ENCODE measurements at places on chromosomes 5 and 9.

DNA sequence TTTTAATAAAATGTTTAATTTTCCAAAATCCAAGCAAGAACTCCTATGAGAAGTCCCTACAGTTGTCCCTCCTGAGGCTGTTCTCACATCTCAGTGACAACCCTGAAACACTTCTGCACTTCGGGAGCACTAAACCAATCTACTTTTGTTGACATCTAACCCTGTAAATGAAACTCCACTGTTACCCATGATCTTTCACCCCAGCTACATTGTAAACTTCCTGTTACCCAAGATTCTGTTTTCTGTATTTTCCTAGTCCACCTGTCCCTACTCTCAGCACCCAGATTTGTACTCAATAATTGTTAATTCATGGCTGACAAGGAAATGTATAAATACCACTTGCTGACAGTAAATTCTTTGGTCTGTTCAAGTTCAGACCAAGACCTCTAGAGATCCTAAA lies 153.7 kb downstream of the NR2F1-AS1 start:
- DNase-seq, result no peak

DNA sequence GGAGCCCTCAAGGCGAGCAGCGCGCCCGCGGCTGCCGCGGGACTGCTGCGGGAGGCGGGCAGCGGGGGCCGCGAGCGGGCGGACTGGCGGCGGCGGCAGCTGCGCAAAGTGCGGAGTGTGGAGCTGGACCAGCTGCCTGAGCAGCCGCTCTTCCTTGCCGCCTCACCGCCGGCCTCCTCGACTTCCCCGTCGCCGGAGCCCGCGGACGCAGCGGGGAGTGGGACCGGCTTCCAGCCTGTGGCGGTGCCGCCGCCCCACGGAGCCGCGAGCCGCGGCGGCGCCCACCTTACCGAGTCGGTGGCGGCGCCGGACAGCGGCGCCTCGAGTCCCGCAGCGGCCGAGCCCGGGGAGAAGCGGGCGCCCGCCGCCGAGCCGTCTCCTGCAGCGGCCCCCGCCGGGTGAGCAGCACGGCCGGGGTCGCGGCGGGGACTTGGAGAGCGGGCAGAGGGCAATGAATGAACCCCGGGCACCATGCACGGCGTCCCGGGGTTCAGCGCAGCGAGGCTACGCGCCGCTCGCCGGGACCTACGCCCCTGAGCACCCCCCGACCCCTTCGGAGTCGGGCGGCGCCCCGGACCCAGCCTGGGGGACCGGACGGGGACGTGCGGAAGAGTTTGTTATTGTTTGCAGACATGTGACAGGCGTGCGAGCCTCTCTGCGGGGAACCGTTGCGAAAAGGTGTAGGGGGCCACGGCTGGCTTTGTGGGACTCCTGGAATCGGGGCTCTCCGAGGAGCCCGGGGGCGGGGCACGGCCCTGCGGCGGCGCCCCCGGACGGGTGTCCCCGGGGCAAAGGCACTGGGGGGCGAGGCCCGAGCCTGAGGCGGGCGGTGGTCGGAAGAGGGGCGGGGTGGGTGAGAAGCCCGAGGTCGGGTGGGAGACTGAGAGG lies 553 bp downstream of the MAP3K1 start:
- DNase-seq, result peak; percentile 55

DNA sequence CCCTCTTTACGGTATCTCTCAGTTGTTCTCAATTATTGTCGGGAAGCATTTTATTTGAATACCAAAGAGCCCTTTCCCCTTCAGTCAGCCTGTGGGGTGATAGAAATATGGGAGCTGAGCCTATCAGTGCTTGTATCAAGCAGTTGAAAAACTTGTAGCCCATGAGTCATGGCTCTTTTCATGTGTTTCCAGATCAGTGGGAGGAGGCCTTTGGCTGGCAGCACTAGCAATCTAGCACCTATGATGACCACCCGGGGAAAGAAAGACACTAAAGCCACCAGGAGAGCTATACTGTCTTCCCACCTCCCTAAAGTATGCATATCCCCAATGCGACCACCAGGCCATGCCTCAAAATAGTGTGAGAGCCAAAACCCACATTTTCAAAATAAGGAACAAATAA lies 696.9 kb upstream of the C9orf72 start:
- DNase-seq, result no peak

GRCh38 chr5:40258222-40258621 lies 421.5 kb upstream of the PTGER4 start:
- DNase-seq, result no peak

GRCh38 chr9:90641884-90642487 lies 638 bp downstream of the DIRAS2 start:
- DNase-seq, result no peak

Measured in right hindlimb (tissue), 1 donor.